Hypothalamus (tissue), 51 donors: ENCODE measurements at places on chromosomes 4 and X.

DNA sequence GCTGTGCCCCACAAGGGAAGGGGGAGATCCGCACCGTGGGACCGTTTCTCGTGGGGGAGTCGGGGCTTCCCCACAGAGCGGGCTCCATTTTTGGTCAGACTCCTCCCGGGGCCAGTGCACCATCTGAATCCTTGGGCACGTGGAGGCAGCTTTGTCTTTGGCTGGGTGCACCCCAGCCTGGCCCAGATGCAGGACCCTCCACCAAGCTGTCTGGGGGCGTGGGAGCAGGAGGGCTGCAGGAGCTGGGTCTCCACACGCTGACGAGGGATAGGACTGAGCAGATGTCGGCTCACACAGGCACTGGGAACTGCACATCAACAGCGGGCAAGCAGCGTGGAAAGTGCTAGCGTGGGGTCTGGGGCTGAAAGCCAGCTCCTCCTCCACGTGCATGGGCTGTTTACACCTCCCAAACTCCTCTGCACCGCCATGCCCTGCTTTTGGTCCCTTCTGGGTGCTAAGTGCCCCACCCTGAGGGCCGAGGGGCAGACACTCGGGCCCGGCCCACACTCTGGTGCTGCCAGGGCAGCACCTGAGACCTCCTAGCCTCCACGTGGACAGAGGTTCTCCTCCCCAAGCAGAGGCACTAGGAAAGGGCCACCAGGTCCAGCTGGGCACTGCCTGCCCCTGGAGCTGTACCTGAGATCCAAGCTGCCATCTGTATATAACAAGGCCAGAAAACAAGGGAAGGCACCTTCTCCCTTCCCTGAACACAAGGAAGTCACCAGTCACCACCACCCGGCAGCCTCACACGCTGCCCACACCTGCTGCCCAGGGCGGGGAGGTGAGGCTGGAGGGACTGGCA lies 13.8 kb downstream of the DGKQ start:
- DNase-seq: no peak

GRCh38 chrX:134369576-134369975 lies 90.4 kb upstream of the HPRT1 start:
- no peak for DNase-seq

DNA sequence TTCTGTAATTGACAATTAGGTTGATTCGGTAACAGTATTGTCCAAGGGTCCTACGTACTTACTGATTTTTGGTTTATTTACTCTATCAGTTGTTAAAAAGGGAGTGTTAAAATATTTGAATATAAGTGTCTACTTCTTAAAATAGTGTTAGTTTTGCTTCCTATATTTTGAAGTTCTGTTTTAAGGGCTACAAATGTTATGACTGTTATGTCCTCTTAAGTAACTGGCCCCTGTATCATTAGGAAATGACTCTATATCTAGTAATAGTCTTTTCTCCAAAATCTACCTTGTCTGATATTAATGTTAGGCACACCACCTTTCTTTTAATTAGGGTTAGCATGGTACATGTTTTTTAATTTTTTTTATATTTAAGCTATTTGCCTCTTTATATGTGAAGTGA lies 30.1 kb downstream of the ANKRD50 start:
- no peak for DNase-seq

DNA sequence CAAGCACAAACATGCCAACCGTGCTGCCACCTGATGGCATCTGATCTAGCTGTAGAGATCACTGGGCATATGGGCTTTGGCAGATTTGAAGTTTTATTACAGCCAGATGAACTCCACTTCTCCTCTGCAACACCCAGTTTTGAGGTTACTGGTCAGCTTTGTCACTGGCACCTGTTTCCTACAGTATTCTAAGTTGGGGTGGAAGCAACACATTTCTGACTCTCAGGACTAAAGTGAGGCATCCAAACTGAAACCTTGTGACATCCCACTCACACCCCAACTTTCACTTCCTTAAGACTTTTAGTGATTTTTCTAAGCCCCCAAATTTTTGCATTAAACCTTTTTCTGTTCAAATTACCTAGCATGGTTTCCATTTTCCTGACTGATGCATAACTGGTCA lies 115.1 kb upstream of the PCDH18 start:
- no peak for DNase-seq

- no peak for DNase-seq
These were observed 40.3 kb upstream of the FHL1 start for GRCh38 chrX:136106920-136107528.

DNA sequence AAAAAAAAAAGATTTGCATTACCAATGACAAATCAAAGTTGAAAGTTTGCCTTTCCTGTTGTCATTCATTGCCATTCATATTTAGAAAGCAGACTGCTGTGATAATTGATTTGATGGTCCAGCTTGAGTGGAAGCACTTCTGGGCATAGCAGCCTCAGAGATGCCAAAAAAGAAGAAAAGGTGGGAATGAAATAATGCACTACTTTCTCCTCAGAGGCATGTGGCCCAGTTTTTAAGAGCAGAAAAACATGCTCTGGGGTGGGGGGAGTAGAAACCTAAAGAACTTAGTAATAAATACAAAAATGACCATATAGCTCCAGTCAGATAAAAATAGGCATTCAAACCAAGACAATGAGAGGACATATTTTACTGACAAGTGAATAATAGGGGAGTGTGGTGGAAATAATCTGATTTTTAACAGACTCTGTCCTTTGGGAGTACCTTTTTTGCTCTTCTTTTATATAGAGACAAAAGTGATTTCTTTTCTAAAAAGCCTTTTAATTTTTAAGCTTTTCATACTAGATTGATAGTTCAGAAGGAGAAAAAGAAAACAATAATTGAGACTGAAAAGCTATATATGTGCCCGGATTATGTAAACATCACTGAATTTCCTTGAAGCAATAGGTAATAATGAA lies 599.1 kb downstream of the RPA4 start:
- DNase-seq: no peak

DNA sequence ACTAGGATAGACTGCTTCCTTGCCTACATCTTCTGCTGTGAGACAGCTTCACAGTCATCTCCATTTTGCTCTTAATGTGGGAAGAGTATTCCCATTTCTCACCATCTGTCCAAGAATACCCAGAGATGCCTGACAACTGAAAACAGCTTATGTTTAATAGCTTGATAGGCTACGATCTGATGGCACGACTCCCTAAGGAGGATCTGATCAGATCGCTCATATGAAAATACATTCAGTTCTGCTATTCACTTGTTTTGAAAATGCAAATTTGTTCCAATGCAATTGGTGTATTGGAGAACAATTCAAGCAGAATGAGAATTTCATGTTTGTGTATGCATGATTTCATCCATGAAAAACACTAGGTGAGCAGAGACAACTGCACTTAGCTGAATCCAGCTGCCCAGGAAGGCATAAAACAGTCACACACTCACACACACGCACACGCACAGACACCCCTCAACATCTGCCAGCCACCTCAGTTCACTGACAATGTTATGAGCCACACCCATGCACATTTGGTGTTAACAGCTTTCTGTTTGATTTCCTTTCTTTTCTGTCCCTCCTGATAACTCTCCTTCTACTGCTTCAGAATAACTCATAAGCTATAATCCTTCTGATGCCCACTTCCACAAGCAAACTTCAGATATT lies 29.6 kb downstream of the TRIML1 start:
- DNase-seq: no peak
